ENCODE measurements at places on chromosomes 12 and 14.
A peak's percentile ranks its signal among the peaks of the same experiment; 100 is the strongest.

- peak; percentile 12 for DNase-seq
Measured at GRCh38 chr12:116773276-116773731, 35.2 kb downstream of the RNFT2 start.

DNA sequence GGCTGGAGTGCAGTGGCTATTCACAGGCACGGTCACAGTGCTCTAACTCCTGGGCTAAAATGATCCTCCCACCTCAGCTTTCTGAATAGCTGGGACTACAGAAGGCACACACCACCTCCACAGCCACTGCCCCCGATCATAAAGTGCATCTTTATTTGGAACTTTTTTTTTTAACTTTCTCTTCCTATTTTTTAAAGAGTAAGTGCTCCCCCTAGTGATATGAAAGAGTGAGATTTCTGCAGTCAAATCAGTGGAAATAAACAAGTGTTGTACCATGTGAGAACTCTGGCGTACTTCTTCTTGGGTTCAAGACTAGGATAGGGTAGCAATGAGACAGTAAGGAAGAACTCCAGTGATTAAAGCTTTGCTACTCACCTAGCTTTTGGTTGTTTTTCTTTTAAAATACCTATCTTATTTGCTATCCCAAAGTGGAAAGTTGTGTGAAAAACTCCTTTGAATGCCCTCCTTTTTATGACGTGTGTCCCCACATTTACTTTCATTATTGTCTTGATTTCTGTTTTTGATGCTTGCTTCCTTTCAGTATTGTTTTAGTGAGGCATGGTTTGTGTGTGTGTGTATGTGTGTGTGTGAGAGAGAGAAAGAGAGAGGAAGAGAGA is 6.6 kb downstream of the PPP4R4 start:
- DNase-seq: peak; percentile 16

DNA sequence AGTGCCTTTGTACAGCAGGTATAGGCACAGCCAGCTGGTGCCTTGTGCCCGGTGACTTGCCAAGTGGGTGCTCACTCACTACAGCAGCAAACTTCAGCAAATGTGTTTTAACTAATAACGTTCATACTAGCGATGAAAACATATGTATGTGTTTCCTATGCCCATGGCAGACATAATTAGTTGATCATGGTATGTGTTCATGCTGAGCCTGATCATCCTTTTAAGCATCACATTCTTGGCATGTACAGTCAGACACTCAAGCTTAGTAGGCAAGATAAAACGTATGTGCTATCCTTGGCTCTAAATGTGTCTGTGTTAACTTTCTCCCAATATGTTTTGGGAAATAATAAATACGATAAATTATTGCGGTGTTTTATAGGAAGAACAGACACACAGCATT is 55.6 kb downstream of the RASSF8 start:
- no peak for DNase-seq

DNA sequence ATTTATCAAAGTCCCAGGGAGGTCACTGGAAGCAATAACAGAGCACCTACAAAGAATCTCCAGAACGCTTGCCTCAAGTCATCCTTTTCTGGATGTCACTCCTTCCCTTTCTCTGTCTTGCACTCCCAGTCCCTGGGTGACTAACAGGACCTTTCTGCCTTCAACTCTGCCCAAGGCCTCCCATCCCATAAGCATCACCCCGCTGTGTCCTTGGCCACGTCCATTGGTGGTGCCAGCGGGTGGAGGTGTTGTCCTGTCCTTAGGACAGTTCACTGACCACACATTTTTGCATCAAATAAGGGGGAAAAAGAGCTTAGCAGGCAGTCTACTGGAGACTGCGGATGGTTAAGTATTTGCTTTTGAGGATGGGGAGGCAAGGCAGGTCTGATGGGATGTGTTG is 23.6 kb upstream of the PLEK2 start:
- DNase-seq: no peak

GRCh38 chr12:27899151-27899661 is 73.3 kb downstream of the PTHLH start:
- DNase-seq: peak; percentile 23

- DNase-seq: peak; percentile 27
Measured at GRCh38 chr14:90444077-90444696, 47.4 kb downstream of the CALM1 start.

DNA sequence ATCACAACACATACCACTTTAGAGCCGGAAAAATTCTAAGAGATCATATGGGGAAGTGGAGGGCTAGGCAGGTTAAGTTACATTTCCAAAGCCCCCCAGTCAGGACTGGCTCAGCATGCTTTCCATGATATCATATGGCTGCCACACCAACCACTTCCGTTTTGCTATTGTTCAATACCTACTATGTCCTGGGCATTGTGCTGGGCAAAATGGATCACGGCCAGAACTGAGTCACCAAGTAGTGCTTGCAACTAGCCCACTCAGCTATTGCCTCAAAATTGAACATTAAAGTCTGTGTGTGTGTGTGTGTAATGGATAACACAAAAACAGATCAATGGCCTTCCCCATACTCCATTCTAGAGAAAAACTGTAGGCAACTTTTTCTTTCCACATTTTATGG is 22.7 kb downstream of the WIF1 start:
- no peak for DNase-seq

GRCh38 chr12:25746131-25746530 is 193.0 kb upstream of the LMNTD1 start:
- no peak for DNase-seq
